ENCODE measurements at places on chromosomes 1 and 21. TPM values are rescaled to one million over a fixed set of nuclear protein-coding genes. Genes with fewer than 3 reads are reported as not detected.

- peaks cover 22% of the 10 kb centered on the region for H3K4me1 ChIP-seq
- H3K27ac ChIP-seq: no peak overlapping the region
- H3K4me3 ChIP-seq: no peak overlapping the region
- H3K27me3 ChIP-seq: peaks cover 8% of the 10 kb centered on the region
- peaks cover 4% of the 10 kb centered on the region for H3K36me3 ChIP-seq
Observed at GRCh38 chr1:22263359-22263758, 120.5 kb upstream of the WNT4 start.

- H3K27ac ChIP-seq: no peak overlapping the region
- H3K27me3 ChIP-seq: peaks cover 13% of the 10 kb centered on the region
- H3K36me3 ChIP-seq: peaks cover 4% of the 10 kb centered on the region
- DNase-seq: no peak
- peaks cover 3% of the 10 kb centered on the region for H3K4me1 ChIP-seq
Observed at GRCh38 chr1:109104364-109105151, 9.4 kb upstream of the ELAPOR1 start.

GRCh38 chr21:31725202-31725839 lies 6.6 kb downstream of the SCAF4 start:
- no peak for DNase-seq
- no peaks in the 10 kb centered on the region for H3K36me3 ChIP-seq
- H3K4me1 ChIP-seq: peaks cover 5% of the 10 kb centered on the region

GRCh38 chr1:162535501-162535900 lies 26.0 kb upstream of the UAP1 start:
- no peak overlapping the region for H3K4me3 ChIP-seq
- no peaks in the 10 kb centered on the region for H3K36me3 ChIP-seq
- DNase-seq: no peak
- H3K4me1 ChIP-seq: no peaks in the 10 kb centered on the region

DNA sequence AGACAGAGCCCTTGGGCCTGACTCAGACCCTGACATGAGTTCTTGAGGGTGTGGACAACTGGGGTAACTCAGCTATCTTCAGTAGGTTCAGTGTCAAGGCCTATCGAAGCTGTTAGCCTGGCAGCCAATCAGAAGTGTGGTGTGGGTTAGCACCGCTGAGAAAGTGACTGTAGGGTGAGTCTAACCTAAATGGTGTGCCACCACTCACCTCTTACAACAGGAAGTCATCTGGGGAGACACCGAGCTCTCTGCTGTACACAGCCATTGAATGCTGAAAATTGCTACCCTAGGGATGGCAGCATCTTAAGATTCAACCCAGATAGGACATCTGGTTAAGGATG lies 44.6 kb downstream of the RASSF5 start:
- peaks cover 7% of the 10 kb centered on the region for H3K27me3 ChIP-seq
- H3K27ac ChIP-seq: no peak overlapping the region
- H3K4me1 ChIP-seq: peaks cover 12% of the 10 kb centered on the region
- H3K4me3 ChIP-seq: no peak overlapping the region

DNA sequence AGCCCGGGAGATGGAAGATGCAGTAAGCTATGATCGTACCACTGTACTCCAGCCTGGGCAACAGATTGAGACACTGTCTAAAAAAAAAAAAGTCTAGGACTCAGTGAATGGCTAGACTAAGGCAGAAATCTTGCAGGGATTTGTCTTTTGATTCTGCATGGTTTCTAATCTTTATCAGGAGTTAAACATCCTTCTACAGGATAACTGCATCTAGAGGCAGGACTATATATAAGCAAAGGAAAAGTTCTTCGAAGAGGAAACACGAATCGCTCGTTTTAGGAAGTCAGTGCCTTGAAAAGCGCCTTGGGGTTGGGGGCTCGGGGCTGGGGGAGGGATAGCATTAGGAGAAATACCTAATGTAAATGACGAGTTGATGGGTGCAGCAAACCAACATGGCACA lies 602 bp upstream of the UFC1 start:
- H3K4me3 ChIP-seq: peak overlapping the region; percentile 99
- H3K36me3 ChIP-seq: peaks cover 20% of the 10 kb centered on the region
- peak overlapping the region; percentile 100 for H3K27ac ChIP-seq
- H3K27me3 ChIP-seq: peaks cover 11% of the 10 kb centered on the region
- DNase-seq: no peak

GRCh38 chr1:59751801-59752200 lies 62.9 kb upstream of the HOOK1 start:
- H3K27ac ChIP-seq: no peak overlapping the region
- DNase-seq: no peak
- H3K27me3 ChIP-seq: peaks cover 3% of the 10 kb centered on the region
- peaks cover 12% of the 10 kb centered on the region for H3K4me1 ChIP-seq

GRCh38 chr1:186901631-186902030 lies 72.9 kb downstream of the PLA2G4A start:
- peaks cover 10% of the 10 kb centered on the region for H3K4me1 ChIP-seq
- no peaks in the 10 kb centered on the region for H3K27me3 ChIP-seq
- no peak overlapping the region for H3K27ac ChIP-seq
- DNase-seq: no peak
- no peak overlapping the region for H3K4me3 ChIP-seq
- no peaks in the 10 kb centered on the region for H3K36me3 ChIP-seq

Gene LMX1A
- total RNA-seq: not detected

Data from endothelial cell (in vitro differentiated cells).